ENCODE measurements at places on chromosomes 2 and 18. TPM values are rescaled to one million over a fixed set of nuclear protein-coding genes. Genes with fewer than 3 reads are reported as not detected.

GAL3ST2 gene
- 70.2 TPM for total RNA-seq

CCNT2 gene
- total RNA-seq, result 38.7 TPM

MEX3C gene
- total RNA-seq, result 36.7 TPM

TUBB8B gene
- total RNA-seq, result 0.27 TPM

DNA sequence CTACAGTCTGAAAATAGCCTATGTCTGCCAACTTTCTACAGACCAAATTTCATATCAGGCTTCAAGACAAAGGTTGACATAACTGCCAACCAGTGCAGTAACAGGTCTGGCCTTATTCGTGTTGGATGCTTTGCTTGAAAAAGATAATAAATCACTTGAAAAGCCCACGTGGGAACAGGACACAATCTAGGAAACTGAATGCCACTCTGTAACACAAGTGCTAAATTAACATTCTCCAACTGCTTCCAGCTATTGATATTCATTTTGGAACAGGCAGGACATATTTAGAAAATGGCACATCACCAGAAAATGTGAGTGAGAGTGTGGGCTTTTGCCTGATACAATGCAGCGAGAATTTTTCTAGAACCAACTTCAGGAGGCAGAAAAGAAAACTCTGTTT, 165.9 kb upstream of the CCDC150 start:
- no peak overlapping the region for H3K4me3 ChIP-seq
- H3K4me1 ChIP-seq, result no peaks in the 10 kb centered on the region
- H3K36me3 ChIP-seq, result no peaks in the 10 kb centered on the region
- H3K27me3 ChIP-seq, result no peaks in the 10 kb centered on the region
- H3K27ac ChIP-seq, result no peak overlapping the region
- DNase-seq, result no peak

DNA sequence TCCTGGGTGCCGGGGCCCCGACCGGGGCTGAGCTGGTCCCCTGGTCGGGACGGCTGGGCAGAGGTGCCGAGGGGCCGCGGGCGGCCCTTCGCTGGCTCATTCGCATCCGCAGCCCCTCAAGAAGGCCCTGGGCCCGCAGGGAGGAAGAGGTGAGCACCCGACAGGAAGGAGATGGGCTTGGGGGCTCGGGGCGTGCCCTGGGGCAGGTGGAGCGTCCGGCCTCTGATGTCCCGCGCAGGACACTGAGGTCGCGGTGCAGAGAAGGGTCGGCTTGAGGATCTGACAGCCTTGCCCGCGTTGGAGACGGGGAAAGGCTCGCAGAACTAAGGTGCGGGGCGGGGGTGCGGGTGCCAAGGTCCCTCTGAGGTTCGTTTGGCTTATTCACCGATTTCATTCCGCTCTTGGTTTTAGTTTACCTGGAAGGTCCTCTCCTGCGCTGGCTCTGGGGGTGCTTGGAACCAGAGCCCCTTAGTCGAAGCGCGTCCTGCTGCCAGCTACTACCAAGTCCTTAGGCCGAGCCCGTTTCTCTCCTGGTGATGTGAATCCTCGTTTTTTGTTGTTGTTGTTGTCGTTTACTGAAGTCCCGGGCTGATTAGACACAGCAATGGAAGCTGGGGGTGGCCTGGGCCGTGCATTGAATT, 18.9 kb upstream of the CD8A start:
- no peaks in the 10 kb centered on the region for H3K4me1 ChIP-seq
- DNase-seq, result no peak
- no peak overlapping the region for H3K4me3 ChIP-seq

GRCh38 chr2:99552529-99552928, 62.7 kb upstream of the REV1 start:
- no peaks in the 10 kb centered on the region for H3K4me1 ChIP-seq
- H3K4me3 ChIP-seq, result no peak overlapping the region
- no peaks in the 10 kb centered on the region for H3K27me3 ChIP-seq
- H3K36me3 ChIP-seq, result no peaks in the 10 kb centered on the region
- DNase-seq, result no peak
- no peak overlapping the region for H3K27ac ChIP-seq

DNA sequence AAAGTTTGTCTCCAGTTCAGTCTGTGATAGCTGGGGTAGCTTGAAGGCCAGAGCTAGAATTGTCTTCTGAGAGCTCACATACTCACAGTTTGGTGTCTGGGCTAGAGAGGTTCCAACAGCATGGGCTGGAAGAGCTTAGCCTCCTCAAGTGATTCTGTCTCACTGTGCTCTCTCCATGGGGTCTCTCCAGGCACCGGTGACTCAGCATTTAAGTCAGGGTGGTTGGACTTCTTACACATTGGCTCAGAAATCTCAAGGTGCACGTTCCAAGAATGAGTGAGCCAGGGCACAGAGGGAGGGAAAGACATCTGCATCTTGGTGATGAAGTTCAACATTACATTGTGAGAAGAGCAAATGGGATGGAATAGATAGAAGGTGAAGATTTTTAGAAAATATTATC, 207.3 kb upstream of the DDX18 start:
- H3K27me3 ChIP-seq, result no peaks in the 10 kb centered on the region
- no peaks in the 10 kb centered on the region for H3K36me3 ChIP-seq
- DNase-seq, result no peak
- no peak overlapping the region for H3K4me3 ChIP-seq

DNA sequence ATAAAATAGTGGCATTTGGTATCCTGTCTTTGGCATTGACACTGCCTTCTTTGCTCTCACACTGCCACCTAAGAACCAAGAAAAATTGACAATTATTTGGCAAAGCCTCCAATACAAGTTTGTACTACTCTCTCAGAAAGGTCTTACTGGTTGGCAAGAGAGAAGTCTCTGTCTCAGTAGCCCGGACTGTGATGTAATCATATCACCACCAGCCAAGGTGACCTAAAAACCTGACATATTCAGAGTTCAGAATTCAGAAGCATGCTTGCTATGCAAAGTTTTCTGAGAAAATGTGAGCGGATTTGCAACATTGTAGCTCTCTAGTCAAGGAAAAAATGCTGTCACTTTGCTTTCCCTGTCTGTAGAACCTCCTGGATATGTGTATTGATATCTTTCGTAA, 196.0 kb downstream of the CDH7 start:
- H3K27me3 ChIP-seq, result no peaks in the 10 kb centered on the region
- no peaks in the 10 kb centered on the region for H3K4me1 ChIP-seq
- no peak overlapping the region for H3K4me3 ChIP-seq
- H3K36me3 ChIP-seq, result no peaks in the 10 kb centered on the region
- DNase-seq, result no peak
- H3K27ac ChIP-seq, result no peak overlapping the region

DNA sequence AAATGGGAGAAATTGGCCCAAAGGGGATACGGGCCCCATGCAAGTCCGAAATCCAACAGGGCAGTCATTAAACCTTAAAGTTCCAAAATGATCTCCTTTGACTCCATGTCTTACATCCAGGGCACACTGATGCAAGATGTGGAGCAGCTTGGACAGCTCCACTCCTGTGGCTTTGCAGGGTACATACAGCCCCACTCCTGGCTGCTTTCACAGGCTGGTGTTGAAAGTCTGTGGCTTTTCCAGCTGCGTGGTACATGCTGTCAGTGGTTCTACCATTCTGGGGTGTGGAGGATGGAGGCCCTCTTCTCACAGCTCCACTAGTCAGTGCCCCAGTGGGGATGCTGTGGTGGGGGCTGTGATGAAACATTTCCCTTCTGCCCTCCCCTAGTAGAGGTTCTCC, 8.6 kb upstream of the TMX3 start:
- no peaks in the 10 kb centered on the region for H3K36me3 ChIP-seq
- DNase-seq, result no peak
- H3K27ac ChIP-seq, result no peak overlapping the region
- no peaks in the 10 kb centered on the region for H3K27me3 ChIP-seq

DNA sequence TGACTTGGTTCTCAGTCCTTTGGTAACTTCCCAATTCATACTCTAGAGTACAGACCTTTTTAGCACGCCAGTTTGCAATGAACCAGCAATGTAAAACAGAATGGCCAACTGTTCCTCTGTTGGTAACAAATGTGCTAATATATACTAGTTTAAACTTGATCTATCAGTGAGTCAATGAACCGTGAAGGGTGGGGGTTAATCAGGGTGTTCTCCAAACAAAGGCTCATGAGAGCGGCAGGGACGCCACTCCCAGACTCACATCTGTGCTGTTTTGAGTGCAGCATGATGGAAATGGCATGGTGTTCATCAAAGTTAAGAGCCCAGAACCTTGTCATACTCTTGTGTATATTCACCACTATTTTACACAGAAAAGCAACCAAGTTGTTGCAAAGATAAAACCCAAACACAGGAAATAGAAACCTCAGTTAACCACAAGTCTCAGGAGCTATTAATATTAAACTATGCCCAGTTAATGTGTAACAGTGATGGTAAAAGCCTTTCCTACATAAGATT, 70.3 kb downstream of the CERKL start:
- H3K4me3 ChIP-seq, result no peak overlapping the region
- no peaks in the 10 kb centered on the region for H3K36me3 ChIP-seq
- no peak for DNase-seq
- H3K27me3 ChIP-seq, result no peaks in the 10 kb centered on the region
- no peaks in the 10 kb centered on the region for H3K4me1 ChIP-seq

DNA sequence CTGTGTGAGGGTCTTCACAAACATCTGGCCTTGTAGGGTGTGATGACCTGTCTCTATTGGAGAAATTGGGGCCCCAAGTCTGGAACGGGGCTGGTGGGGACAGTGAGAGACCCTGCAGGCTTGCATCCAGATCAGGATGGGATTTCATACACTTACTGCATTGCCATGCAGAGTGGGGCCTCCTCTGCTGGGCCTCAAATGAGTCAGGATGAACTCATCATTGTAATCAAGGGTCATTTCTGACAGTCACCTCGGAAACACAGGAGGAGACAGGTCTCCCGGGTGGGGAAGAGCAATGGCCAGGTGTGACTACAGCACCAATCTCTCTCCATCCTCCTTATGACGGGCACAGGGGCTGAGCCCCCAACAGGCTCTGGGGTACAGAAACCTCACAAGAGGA, 48.1 kb upstream of the GALR1 start:
- no peaks in the 10 kb centered on the region for H3K4me1 ChIP-seq
- H3K27me3 ChIP-seq, result no peaks in the 10 kb centered on the region
- no peak overlapping the region for H3K27ac ChIP-seq
- no peaks in the 10 kb centered on the region for H3K36me3 ChIP-seq
- no peak for DNase-seq

- no peak overlapping the region for H3K27ac ChIP-seq
- no peak overlapping the region for H3K4me3 ChIP-seq
- no peaks in the 10 kb centered on the region for H3K4me1 ChIP-seq
- H3K27me3 ChIP-seq, result no peaks in the 10 kb centered on the region
- DNase-seq, result no peak
- H3K36me3 ChIP-seq, result no peaks in the 10 kb centered on the region
Measured at GRCh38 chr2:206802654-206803514, 37.5 kb downstream of the FASTKD2 start.
